IPS DF 19.7 (cell line): ENCODE measurements at places on chromosomes 4 and X.

- no peak for DNase-seq
These were observed 36.5 kb downstream of the TMPRSS11B start for GRCh38 chr4:68209003-68209402.

DNA sequence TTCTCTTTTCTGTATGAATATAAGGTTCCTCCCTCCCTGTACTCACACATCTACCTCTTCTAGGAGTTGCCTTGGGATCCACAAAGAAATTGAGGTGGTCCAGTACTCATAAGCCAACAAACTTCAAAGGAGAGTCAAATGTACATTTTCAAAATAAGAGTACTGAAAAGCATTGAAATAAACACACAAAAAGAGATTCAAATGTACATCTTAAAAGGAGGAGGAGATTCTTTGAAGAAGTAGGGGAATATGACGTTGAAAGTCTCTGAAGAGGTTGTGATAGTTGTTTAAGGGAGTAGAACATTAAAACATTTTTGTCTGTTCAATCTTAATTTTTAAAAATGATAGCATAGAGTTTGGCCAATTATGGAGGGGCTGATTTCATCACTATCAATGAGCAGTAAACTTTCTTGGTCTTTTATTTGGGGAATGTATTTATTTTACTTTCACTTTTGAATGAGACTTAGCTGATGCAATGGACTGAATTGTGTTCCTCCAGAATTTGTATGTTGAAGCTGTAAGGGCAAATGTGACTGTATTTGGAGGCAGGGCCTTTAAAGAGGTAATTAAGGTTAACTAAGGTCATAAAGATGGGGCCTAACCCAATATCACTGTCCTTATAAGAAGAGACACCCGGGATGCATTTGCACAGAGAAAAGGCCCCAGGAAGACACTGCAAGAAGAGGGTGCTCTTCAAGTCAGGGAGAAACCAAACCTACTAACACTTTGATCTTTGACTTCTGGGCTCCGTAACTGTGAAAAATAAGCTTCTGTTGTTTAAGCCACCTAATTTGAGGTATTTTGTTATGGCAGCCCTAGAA lies 226.3 kb upstream of the PGRMC2 start:
- DNase-seq = no peak

- DNase-seq = no peak
These were observed 116.1 kb downstream of the CNKSR2 start for GRCh38 chrX:21490341-21490740.

DNA sequence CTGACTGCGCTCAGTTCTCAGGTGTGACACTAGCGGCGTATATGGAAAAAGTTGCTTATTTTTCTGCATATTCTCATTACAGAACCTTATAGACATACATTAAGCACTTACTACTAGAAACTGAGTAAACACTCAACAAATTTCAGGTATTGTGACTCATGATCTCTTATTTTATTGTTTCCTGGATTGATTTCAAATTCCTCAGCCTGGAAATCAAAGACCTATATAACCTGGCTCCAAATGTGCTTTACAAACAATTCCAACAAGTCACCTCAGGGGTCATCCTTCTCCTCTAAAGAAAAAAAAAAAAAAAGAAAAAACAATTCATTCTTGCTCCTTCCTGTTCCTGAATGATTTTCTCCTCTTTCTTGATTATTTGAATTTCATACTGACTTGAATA lies 152.3 kb downstream of the ADAM29 start:
- no peak for DNase-seq

DNA sequence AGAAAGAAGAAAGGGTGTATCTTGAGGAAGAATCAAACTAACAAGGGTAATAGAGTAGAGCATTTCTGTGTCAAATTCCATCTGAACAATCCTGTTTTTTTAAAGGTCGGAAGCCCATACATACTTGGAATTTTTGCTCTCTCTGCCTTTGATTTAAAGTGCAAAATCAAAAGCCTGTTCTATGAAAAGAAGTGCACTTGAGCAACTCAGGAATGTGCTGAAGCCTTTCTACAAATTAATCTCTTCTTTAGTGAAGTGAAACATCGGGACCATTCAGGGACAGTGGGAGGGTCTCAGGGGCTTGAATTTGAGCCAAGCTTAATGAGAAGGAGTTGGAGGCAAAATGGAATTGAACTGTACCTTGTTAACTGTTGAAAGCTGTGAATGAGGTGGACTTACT lies 1008.5 kb upstream of the LCORL start:
- DNase-seq = no peak

- DNase-seq = no peak
These were observed 48.6 kb upstream of the GYPA start for GRCh38 chr4:144189121-144189520.

- no peak for DNase-seq
These were observed 10.1 kb downstream of the SCARB2 start for GRCh38 chr4:76203541-76203940.

GRCh38 chr4:72951628-72952027 lies 117.9 kb downstream of the COX18 start:
- no peak for DNase-seq

GRCh38 chr4:39700554-39700953 lies 2.6 kb downstream of the UBE2K start:
- no peak for DNase-seq

DNA sequence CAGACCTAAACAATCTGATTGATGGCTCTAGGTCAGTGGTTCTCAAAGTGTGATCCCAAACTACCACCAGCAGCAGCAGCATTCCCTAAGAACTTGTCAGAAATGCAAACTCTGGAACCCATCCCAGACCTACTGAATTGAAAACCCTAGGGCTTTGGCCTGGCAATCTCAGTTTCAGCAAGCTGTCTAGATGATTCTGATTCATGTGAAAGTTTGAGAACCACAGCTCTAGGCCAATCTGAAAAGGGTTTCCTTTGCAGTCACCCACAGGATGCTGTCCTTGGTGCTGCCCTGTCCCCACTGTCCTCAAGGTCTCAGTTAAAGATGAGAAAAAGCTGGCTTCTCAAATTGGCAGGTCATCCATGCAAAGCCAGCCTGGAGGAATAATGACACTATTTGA lies 34.8 kb downstream of the SMPX start:
- DNase-seq = no peak

DNA sequence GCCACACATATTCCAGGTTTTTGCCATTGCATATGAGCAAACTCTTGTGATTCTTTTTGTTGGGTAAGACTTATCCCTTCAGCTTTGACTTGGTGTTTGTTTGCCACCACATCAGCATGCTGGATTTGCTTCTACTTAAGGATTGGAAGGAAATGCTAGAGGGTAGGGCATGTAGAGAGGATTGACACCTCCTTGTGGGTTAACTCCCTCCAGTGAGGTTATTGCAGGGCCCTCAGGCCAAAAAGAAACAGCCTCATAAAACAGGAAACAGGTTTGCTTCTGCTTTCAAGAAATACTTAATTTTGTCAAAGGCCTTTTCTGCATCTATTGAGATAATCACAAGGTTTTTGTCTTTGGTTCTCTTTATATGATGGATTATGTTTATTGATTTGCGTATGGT lies 15.2 kb upstream of the INPP4B start:
- DNase-seq = no peak

GRCh38 chr4:179607003-179607402 lies 2164.8 kb upstream of the AGA start:
- DNase-seq = no peak

DNA sequence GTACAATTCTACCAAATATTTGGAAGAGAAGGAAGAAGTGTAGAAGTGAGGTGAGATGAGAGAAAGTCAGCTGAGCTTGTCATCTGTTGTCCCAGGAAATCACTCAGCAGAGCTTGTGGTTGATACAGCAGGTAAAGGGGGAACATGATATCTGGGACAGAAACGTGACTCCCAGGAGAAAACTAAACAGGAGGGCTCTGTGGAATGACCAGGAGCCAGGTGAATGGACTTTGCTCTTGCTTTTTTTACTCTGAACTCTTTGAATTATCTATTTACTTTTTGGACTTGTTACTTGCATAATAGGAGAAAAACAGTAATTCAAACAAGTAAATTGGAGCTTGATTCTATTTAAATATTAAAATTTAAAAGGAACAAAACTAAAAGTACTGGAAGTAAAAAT lies 555.6 kb upstream of the FRG1 start:
- no peak for DNase-seq

DNA sequence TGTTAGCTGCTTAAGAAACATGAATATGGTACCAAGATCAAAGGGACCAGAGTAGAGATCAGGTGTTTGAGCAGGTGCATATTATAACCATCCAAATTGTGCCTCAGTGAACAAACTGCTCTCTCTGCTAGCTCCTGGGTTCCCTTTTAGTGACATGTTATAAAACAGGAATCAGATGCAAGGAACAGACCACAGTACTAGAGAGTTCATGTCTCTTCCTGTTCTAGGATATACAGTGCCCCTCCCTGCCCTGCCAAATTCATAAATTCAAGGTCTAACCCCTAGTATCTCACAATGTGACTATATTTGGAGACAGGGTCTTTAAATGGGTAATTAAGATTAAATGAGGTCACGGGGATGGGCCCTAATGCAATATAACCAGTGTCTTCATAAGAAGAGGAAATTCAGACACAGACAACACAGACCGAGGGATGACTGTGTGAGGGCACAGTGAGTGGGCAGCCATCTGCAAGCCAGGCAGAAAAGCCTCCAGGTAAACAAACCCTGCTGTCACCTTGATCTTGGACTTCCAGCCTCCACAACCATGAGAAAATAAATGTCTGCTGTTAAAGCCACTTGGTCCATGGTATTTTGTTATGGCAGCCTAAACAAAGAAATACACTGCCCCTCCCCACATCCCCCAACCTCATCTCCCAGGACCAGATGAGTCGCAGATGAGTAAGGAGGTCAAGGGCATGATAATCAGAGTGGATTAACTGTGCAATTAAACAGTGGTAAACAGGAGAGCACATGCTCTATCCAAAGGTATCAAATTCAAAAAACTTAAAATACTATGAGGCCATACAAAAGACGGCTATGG lies 82.5 kb downstream of the RBM47 start:
- no peak for DNase-seq

DNA sequence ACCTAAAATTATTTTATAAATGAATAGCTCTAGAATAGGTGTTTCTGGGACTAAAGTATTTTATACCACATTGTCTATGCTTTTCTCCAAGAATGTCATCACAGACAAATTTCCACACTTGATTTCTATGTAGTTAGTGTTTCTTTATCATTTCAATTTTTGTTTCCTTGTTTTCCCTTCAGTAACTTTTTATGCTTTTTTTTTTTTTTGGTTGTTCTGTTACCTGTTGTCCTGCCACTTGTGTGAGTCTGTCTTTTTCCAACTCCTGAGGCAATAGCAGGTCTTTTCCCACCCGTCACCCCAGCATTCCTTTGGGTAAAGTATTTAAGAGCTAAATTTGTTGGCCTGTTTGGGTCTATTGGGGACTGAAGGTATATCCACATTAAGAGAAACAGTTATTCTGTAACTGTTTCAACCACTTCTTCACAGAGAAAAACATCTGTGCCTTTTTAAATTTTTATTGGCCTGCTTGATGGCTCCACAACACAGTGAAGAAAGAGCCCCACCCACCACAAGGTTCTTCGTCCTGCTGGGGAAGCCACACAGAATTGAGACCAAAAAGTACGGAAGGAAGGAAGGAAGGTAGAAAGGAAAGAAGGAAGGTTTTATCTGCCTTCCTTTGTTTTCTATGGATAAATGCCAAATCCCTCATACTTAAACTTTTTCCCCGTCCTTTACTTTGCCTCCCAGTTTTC lies 17.7 kb upstream of the GPC3 start:
- DNase-seq = no peak

- no peak for DNase-seq
These were observed 147.9 kb downstream of the AMMECR1 start for GRCh38 chrX:110170029-110170428.

GRCh38 chr4:157898836-157899605 lies 273.8 kb downstream of the GASK1B start:
- no peak for DNase-seq

DNA sequence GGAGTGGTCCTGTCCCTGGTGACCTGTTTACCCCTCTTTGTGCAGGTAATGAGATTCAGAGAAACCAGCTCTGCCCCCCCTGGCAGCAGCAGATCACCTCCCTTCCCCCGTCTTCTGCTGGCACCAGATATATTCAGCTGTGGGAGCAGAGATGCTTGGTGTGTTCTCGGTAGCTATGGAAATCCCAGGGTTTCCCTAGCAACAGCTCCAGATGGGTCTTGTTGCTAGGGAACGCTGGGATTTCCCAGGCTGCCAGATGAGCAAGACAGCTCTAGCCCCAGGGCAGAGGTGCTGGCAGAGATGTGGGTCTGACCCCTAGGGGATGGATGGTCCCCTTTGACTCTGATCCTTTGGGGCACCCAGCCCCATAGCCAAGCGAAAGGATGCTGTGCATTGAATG lies 20.2 kb downstream of the CETN2 start:
- DNase-seq = no peak

DNA sequence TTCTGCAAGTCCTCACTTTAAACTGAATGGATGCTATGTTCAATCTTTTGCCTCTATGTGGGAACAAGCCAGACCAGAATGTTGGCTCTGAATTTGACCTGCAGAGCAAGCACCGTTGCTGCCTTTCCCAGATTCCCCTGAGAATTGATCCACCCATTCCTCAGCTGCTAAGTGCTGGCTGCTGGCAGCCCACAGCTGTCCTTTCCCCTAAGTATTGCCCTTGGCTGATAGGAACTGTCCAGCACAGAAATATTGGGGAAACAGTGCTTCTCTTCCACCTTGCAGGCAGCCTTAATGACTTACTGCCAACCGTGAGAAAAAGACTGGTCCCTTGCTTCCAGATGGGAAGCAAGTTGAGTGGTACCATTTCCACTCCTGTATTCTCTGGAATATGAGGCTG lies 475.9 kb downstream of the PDHA2 start:
- no peak for DNase-seq

DNA sequence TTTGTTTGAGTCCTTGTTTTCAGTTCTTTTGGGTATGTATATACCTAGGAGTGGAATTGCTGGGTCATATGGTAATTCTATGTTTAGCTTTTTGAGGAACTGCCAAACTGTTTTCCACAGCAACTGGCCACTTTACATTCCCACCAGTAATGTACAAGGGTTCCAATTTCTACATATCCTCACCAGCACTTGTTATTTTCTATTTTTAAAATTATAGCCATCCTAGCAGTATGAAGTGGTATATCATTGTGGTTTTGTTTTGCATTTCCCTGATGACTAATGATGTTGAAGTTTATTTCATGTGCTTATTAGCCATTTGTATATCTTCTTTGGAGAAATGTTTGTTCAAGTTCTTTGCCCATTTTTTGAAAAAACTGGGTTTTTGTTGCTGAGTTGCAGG lies 39.6 kb downstream of the TMEM164 start:
- no peak for DNase-seq

GRCh38 chr4:88697141-88697540 lies 488 bp downstream of the NAP1L5 start:
- no peak for DNase-seq

DNA sequence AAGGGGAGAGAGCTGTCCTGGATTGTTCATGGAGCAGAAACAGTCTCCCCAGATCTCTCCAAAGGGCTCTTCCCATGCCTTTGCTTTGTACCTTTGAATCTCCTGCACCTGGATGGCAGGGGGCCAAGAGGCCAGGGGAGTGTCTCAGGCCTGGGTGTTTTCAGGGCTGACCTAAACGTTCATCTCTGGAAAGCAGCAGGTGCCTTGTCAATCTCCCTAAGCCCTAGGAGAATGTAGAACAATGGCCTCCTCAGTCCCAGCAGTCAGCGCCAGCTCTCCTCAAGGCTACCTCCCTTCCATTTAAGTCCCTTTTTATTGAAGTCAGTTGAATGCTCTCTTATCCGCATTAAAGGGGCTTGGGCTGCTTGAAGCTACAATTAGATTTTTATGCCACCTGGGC lies 31.2 kb upstream of the NSUN7 start:
- no peak for DNase-seq
